ENCODE measurements at places on chromosomes 1 and 21. TPM values are rescaled to one million over a fixed set of nuclear protein-coding genes. Genes with fewer than 3 reads are reported as not detected.

Gene CA14
- 2.5 TPM for polyA plus RNA-seq

Gene CTSS
- polyA plus RNA-seq: 1.7 TPM

Gene LGR6
- 4.0 TPM for polyA plus RNA-seq

Gene OR6N1
- not detected for polyA plus RNA-seq

Gene ANGPTL3
- polyA plus RNA-seq: not detected

Gene DSCAM
- polyA plus RNA-seq: 3.5 TPM

Gene ST6GALNAC3
- polyA plus RNA-seq: 11.5 TPM

Gene NR1I3
- 1.4 TPM for polyA plus RNA-seq

Gene TLCD4
- 7.4 TPM for polyA plus RNA-seq

Gene CCDC27
- polyA plus RNA-seq: not detected

Gene ACTL8
- polyA plus RNA-seq: not detected

Gene OR2L3
- polyA plus RNA-seq: not detected

Gene C1QC
- polyA plus RNA-seq: 0.56 TPM

Gene DCST2
- polyA plus RNA-seq: not detected

Gene ZDHHC18
- 6.6 TPM for polyA plus RNA-seq

Gene MYOC
- polyA plus RNA-seq: not detected

Gene KIAA0040
- not detected for polyA plus RNA-seq

Gene KCNK1
- 186 TPM for polyA plus RNA-seq

Gene VASH2
- 1.6 TPM for polyA plus RNA-seq

Gene SH3BP5L
- 1.0 TPM for polyA plus RNA-seq

Gene OR2T2
- not detected for polyA plus RNA-seq

Gene TIE1
- not detected for polyA plus RNA-seq

Gene CELA3B
- not detected for polyA plus RNA-seq

Gene SYPL2
- polyA plus RNA-seq: not detected

Gene CFAP74
- 1.2 TPM for polyA plus RNA-seq

Gene GBP6
- not detected for polyA plus RNA-seq

Gene ALG14
- polyA plus RNA-seq: 74.5 TPM

Gene DIO1
- polyA plus RNA-seq: not detected

Gene RGS13
- not detected for polyA plus RNA-seq

Gene CD34
- polyA plus RNA-seq: not detected

Gene S100A8
- not detected for polyA plus RNA-seq

Gene CDA
- 7.1 TPM for polyA plus RNA-seq

Gene SPRR2G
- not detected for polyA plus RNA-seq

Gene S100A4
- 2.7 TPM for polyA plus RNA-seq

Gene HMGCS2
- polyA plus RNA-seq: not detected

Gene DENND1B
- polyA plus RNA-seq: 25.5 TPM

Gene ERICH3
- polyA plus RNA-seq: 11.1 TPM

Gene OR2M3
- polyA plus RNA-seq: not detected

Gene FCRLB
- 1.2 TPM for polyA plus RNA-seq

Gene CD160
- 1.9 TPM for polyA plus RNA-seq

Gene AHDC1
- polyA plus RNA-seq: 0.91 TPM

Data from Purkinje cell (primary cell).